CD4-positive, alpha-beta T cell treated with Interleukin-4 for 4 hours (primary cell): ENCODE measurements at places on chromosomes 5 and 9.

DNA sequence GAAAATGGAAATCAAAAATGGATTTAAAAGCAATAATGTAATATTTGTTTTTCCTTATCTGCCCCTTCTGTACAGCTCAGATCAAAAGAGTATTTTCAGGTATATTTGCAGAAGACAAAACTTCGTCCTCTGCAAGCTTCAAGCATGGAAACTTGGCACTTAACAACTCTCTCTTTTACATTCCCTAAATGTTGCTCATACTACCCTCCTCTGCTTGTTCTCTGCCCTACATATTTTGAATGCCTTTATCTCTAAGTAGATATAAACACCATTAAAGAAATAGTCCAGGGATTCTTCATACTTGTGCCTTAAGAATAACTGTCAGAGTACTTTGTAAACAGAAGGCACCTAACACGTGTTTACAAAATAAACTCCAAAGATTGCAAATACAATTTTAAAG lies 19.2 kb upstream of the SMC2 start:
- DNase-seq, result no peak

- no peak for DNase-seq
These were observed 48.5 kb upstream of the NEK6 start for GRCh38 chr9:124209279-124209678.

- no peak for DNase-seq
These were observed 173.3 kb downstream of the SPATA31D1 start for GRCh38 chr9:82161876-82162275.

DNA sequence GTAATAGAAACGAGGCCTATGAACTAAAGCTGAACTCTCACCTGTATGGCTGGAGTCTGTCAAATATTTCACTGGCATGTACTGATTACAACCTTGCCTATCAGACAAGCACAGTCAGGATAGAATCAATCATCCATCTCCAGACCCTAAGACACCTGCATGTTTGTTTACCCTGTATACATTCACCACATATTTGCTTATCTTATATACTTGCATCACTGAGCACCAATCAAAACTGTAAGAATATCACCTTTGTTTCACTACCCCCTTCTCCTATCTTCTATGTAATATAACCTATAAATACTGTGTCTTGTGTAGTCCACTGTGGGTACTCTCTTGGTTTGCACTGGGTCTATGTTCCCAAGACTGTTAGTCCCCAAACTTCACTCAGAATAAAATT lies 1085.7 kb downstream of the TAF11L14 start:
- no peak for DNase-seq

DNA sequence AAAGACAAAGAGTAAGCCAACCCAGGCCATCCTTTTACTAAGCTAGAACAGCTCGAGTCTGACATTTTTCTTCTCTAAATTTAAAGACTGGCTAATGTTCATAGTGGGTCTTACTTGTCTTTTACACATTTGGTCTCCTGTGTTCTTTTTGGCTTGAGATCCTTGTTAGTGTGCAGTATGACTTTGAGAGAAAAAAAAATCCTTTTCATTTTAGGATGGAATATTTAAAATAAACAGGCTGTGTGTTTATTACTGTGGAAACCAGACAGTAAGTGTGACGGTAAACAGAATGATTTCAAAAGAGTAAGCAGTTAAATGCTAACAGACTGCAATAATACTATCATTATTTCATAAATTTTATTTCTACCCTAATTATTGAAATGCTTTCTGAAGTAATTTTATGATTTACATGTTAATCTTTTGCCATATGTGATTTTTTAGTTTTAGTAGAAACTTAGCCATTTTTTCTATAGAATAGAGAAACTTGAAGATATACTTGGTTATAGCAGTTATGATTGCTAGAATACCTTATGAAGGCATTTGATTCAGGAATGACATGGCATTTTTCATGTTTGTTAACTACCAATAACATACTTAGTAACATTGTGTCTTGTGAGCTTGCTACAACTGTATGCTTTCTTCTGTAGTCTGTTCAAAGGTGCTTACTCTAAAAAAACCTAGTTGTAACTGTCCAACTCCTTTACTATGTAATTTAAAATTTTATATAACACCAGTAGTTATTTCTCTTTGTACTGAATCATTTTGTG lies 92.4 kb downstream of the XRCC4 start:
- no peak for DNase-seq

- no peak for DNase-seq
These were observed 302.2 kb downstream of the ZNF608 start for GRCh38 chr5:124444147-124444775.

DNA sequence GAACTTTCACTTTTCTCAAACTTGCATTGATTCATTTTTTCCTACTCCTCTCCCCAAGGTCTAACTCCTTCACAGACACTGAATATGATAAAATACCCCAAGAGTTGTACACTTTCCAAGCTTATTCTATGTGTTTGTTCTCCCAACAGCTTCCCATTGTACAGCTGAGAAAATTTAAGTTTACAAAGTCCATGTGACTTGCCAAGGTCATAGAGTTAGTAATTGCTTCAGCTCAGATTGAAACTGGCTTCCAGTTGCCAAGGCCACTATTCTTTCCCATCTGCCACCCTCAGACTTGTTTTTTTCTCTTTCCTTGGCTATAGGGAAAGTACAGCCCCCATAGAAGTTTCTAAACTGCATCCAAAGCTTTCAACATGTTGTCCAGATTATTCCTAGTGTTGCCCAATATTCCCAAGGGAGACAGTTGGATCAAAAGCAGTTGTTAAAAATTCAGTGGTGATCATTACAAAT lies 34.8 kb downstream of the TNFSF8 start:
- DNase-seq, result no peak

DNA sequence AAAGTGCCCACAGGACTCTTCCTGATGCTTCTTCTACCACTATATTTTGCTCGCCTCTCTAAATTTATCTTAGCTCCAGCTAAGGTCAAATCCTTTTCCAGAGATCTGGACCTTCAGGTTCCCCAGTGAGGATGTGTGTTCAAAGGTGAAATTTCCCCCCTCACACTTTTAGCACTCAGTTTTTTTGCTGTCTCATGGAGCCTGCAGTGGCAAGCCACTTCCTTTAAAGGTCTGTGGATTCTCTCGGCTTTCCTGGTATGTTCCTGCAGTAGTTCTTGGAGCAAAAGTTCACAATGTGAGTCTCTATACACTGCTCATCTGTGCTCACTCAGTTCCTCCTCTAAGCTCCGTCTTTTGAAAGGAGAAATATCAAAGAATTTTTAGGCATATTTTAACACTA lies 181.4 kb downstream of the LURAP1L start:
- no peak for DNase-seq

DNA sequence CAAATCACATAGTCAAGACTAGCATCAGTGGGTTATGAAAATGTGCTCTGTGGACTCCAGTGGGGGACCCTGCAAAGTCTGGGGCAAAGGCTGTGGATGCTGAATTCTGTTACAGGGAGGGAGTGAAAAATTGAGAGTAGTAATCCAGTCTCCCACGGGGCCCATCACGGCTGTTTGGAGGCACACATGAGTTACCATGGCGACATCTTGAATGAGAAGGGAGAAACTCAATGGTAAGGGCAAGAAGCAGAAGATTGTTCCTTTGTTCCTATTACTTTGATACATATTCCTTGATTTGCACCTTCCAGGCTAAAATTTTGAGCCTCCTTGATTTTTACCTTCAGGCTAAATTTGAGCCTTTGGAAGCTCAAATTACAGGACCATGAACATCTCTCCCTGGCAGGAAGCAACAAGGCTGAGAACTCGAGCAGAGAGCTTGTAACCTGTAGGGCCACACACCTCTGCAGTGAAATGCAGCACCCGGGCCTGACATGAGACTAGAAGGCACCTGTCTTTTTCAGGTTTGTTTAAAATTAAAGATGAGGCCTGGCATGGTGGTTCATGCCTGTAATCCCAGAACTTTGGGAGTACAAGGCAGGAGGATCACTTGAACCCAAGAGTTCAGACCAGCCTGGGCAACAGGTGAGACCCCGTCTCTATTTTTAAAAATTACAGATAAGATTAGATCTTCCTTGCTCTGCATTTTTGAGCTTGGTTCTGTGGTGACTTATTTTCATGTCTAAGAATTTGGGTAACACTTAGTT lies 31.0 kb upstream of the ZFR start:
- DNase-seq, result no peak

- no peak for DNase-seq
These were observed 455.1 kb downstream of the CDH18 start for GRCh38 chr5:19532936-19533335.

DNA sequence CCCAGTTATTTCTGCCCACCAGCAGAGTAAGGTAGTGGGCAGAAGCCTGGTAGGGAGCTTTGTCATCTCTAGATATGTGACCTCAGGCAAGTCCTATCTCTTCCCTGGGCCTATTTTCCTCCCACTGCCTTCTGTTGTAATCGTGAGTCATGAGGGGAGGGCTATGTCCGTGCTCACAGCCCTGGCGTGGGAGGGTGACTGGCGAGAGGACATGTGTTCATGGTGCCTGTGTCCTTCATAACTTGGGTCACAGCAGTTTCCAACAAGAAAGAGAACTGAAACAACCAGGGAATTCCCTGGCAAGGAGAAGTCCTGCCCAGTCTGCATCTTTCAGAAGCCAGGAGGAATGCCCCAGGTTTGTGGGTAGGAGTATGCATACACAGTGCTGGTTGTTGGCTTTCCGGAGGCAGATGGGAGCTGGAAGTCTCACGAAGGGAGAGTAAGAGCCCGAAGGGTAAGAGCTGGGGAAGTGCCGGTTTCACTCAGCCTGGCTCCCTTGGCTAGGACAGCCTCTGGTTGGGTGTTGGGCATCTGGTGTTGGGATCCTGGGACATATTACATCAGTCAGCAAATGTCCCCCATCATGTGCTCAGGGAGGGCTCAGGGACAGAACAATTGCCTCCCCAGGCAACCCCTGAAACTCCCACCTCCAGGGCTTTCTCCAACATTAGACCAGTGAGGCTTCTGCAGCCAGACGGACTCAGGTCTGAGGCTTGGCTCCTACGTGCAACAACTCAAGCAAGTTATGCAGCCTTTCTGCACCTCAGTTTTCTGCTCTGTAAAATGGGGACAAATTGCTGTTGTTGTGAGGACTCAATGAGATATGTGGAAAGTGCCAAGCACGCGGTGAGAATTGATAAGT lies 4.3 kb upstream of the TIFAB start:
- peak; percentile 18 for DNase-seq

- DNase-seq, result no peak
These were observed 1000.0 kb downstream of the PTPRD start for GRCh38 chr9:9612755-9613154.

DNA sequence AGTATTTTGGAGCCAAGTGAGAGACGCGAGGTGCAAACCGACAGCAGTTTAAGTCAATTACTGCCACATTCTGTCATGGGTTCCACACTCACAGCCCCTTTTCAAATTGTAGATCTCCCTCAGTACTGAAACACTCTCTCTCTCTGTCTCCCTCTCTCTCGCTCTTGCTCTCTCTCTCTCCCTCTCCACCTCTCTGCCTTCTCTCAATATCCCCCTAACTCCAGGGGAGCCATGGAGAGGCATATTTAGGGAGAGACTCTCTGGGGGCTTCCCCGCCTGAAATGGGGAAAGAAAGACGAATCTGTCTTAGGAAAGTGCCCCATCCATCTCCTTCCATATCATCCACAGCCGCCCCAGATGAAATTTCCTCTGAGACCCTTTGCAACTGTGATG lies 1.6 kb downstream of the BRINP1 start:
- DNase-seq, result no peak

DNA sequence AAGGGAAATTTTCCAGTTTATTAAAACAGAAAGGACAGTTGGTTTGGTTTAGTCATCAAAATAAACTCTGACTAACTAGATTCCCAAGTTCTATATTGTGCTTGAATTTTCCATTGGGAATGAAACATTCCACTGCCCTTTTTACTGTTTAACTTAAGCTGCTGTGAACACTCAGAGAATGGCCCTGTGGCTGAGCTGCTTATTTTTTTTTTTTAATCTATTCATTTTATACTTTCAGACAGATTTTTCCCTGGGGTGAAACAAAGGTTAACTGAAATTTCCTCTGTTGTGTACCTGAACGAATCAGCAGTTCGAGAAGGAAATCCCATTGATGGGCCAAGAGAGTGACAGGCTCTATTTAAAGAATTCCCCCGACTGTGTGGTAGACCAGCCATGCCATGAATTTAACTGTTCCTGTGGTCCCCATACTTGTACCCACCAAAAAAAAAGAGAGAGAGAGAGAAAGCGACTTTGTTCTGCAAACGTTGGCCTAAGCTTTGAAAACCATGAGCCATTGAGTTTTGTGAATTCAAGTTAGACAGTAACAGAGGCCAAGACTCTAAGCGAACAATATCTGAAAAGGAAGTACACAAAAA lies 138.7 kb upstream of the GRHPR start:
- DNase-seq, result no peak

GRCh38 chr5:160466889-160467554 lies 45.4 kb downstream of the PTTG1 start:
- no peak for DNase-seq
